NCI-H1930 (cell line): ENCODE measurements at places on chromosomes 12 and 14.

- no peak for DNase-seq
Observed at GRCh38 chr12:89453121-89453978, 71.2 kb downstream of the GALNT4 start.

GRCh38 chr14:24921903-24922302 is 128.0 kb downstream of the STXBP6 start:
- no peak for DNase-seq

GRCh38 chr14:72433511-72433910 is 460.4 kb downstream of the DPF3 start:
- DNase-seq, result no peak

DNA sequence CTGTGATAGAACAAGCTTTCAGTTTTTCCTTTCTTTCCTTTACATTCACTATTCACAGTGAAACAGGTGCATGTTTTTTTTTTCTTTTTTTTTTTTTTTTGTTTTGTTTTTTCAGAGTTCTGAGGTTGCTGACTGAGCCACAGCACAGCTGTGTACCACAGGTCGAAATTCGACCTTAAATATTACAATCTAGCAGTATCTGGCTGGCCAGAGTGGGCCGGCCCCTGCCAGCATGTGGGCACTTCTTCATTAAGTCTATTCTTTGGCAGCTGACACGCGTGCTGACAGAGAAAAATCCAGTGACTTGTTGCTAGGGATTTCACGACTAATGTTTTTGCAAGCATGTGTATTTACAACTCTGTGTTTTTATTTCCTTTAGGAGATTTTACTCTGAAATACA is 33.9 kb downstream of the FBXO33 start:
- no peak for DNase-seq

DNA sequence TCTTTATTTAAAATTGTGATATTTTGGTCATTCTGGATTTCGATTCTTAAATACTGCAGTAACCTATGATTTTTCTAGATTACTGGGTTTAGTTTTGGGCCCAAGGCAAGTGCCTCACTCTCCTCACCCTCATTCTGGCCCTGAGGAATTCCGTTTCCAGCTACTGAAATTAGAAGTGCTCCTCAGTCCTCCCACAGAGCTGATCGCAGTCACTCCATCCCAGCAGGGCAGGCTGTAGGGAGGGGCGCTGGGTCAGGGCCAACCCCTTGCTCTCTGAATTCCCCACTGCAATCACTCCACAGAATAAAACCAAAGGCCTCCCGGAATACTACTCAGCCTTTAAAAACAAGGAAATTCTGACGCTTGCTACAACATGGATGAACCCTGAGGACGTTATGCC is 66.5 kb upstream of the DIO3 start:
- no peak for DNase-seq

GRCh38 chr14:28308734-28309133 is 457.9 kb upstream of the FOXG1 start:
- no peak for DNase-seq

GRCh38 chr12:9667403-9668160 is 1.9 kb upstream of the CLEC2D start:
- no peak for DNase-seq

DNA sequence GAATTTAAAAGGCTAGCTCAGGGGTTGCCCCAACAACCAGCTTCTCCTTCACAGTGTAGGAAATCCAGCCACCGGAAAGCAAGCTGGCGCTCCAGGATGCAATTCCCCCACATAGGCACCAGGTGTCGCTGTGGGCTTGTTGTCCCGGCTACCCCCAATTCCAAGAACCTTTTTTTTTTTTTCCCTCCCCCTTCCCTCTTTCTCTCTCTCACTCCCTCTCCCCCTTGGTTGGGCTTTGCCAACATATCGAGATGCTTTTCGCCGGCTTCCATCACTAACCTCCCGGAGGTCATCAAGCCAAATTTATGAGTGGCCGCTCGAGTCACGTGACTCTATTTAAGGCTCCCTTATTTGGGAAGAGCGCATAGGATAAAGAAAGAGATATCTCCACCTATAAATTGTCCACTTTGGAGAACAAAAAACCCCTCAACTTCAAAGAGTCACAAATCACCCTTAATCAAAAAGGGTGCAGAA is at the start of gene HOXC5:
Gene HOXC5, plus strand, starts transcription at position 424 of the 474 bp plus-strand sequence. CDS start 73 bp downstream, outside the sequence.
- DNase-seq, result peak; percentile 66

- no peak for DNase-seq
Observed at GRCh38 chr12:2562400-2562799, 232.4 kb upstream of the FKBP4 start.

GRCh38 chr14:90757452-90757851 is 58.8 kb downstream of the TTC7B start:
- DNase-seq, result no peak

DNA sequence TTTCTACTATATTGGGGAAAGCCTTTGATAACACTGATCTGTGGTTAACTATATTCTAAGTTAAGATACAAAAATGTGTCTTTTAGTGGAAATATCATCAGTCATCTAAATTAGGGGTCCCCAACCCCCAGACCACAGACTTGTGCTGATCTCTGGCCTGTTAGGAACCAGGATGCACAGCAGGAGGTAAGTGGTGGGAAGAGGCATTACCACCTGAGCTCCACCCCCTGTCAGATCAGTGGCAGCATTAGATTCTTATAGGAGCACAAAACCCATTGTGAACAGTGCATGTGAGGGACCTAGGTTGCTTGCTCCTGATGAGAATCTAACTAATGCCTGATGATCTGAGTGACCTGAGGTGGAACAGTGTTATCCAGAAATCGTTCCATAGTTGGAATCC is 28.3 kb upstream of the LIN7A start:
- no peak for DNase-seq

GRCh38 chr12:88185988-88186387 is 43.9 kb downstream of the TMTC3 start:
- no peak for DNase-seq
